ENCODE measurements at places on chromosomes 3 and 15.

DNA sequence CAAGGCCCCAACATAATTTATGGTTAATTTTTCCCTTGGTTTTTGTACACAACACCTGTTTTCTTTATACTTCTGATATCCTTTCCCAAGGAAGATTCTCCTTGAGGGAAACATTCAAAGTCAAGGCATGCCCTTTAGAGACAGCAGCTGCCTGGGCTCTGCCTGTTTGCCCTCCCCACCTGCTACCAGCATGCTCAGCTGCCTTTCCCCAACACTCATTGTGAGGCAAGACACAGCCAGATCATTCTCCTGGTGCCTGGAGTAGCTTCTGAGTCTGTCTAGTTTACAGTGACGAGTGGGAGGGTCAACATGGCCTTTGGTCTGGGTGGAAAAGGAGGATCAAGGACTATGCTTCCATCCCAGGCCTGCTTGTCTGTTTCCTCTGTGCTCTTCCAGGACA lies 132.5 kb downstream of the EPHB1 start:
- no peak for DNase-seq

- no peak for DNase-seq
Observed at GRCh38 chr15:63236272-63236671, 41.1 kb upstream of the APH1B start.

GRCh38 chr3:30078736-30079135 lies 527.7 kb upstream of the TGFBR2 start:
- no peak for DNase-seq

GRCh38 chr3:10006048-10006761 lies 19.6 kb upstream of the EMC3 start:
- DNase-seq, result no peak

GRCh38 chr3:175896655-175897054 lies 1037.5 kb downstream of the NAALADL2 start:
- DNase-seq, result no peak

DNA sequence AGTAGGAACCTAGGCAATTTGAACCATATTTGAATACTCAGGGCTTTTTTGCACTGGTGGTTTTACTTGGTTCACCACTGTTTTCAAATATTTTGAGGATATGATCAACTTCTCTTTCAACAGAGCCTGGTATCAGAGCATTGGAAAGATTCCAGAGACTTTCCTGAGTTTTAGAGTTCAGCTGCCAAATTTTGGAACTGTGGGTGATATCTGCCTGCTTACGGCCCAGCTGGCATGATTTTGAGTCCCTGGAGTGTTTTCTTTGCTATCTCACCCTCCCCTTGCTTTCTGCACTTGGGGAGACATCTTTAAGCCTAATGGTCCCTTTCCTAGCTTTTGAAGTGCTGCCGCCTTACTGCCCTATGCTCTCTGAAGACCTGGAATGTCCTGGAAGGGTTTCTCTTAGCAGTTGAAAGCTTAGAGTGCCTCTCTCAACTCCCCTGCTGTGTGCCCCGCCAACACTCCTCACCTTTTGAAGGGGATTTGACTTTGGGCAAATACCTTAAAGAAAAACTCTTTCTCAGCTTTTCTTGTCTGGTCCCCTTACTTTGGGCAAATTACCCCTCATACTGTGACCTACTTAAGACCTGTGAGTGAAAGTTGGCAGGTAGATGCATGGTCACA lies 539.1 kb downstream of the MFSD1 start:
- DNase-seq, result no peak

DNA sequence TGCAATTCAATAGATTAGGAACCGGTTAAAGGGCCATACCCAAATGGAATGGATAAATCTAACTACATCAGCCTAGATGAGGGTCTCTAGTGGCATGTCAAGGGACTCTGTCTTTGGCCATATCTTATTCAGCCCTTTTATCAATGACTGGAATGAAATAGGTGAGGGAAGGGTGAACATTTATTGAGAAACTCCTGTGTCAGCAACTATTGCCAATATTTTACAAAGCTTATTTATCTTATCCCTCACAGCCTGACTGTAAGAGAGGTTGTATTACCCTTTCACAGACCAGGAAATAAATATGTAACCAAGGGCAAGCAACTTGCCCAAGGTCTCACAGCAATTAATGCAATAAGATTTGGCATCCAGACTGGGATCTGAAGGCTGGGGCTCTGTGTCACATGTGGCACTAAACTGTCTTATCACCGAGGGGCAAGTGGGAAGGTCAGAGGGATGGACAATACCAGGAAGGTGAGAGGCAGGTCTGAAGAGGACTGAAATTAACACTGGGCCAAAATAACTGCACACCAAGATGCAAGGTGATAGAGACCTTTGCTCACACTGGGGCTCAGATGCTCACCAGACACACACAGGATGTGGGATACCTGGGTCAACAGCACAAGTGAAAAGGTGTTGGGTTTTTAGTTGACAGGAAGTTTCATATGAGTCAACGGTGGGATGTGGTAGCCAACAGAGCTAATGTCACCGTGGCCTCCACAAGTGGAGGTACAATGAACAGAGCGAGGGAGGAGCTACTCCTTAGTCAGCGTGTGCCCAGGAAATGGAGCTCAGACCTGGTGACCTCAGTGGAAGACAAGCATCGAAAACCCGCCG lies 261.3 kb downstream of the RPLP1 start:
- DNase-seq, result no peak

GRCh38 chr15:40906991-40907802 lies 12.9 kb downstream of the VPS18 start:
- no peak for DNase-seq

DNA sequence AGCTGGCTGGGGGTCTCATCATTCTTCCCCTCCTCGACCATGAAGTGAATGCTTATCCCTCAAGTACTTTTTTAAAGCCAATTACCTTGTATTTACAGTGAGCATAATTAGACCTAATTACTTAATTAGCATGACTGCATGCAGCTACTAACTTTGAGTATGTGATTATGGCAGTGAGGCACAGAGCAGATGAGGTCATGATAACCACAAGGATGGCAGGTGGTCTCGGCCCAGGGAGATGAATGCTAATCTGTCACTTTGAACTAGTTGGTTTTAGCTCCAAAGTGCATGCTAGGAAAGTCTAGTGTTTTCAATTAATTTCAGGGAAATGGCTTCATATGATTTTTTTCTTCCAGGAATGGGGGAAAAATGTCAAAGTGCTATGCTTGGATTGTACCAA lies 233.8 kb downstream of the NTRK3 start:
- DNase-seq, result no peak

DNA sequence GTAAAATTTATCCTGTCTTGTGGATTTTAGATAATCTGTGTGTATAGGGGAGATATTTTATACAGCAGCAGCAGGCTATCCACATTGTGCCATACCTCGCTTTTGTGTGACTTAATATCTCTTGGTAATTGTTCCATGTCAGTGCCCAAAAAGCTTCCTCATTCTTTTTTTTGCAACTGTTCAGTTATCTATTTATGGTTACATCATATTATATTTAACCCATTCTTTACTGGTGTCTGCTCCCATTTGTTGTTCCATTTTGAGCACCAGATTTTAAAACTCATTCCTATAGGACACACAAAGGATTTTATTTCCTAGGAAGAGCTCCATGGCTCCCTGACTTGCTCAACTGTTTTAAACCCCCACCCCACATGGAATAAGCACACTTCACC lies 86.3 kb upstream of the RASGRP1 start:
- no peak for DNase-seq

DNA sequence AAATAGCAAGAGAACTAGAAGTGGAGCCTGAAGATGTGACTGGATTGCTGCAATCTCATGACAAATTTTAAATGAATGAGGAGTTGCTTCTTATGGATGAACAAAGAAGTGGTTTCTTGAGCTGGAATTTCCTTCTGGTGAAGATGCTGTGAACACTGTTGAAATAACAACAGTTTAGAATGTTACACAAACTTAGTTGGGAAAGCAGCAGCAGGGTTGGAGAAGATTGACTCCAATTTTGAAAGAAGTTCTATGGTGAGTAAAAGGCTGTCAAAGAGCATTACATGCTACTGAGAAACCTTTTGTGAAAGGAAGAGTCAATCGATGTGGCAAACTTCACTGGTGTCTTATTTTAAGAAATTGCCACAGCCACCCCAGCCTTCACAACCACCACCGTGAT lies 220.9 kb upstream of the LRRFIP2 start:
- DNase-seq, result no peak

DNA sequence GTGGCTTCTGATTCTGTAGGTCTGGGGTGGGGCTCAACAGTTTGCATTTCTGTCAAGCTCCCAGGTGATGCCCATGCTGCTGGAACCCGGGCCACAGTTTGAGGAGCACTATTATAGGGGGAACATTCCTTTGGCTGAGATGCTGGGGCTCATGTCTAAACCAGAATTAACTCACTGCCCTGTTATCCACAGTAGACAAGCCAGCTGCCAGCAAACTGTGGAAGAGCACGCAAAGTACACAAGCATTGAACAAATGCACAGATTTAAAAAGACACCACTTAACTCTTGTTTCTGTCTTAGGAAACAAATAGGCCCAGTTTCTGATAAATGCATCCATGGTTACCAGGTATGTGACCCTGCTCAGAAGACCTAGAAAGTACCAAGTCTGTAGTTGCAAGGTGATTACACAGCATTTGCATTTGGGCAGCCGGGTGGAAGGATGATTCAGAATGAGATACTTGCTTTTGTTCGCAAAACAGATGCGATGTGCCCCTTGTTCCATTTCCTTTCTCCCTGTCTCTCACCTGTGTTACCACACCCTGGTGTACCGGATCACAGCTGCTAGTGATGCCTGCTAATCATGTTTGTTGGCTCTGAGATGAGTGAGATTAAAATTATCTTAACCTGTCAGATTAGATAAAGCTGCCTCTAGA lies 12.4 kb downstream of the GYG1 start:
- no peak for DNase-seq

DNA sequence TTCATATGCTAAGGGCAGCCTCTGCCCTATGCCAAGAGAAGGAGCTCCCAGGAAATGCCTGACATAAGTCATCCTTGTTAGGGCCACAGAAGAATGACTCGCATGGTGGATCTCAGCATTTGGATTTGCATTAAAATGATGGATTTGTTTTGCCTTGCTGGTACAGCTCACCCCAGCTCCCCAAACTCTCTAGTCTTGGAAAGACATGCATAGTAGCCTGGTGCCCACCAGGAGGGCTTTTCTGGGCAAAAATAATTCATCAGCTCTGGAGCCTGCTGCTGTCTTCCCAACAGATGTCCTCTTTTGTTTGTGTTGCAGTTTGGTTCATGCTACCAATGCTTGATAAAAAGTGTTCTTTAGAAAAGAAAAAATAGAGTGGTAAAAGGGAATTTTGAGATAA lies 833.0 kb downstream of the AGBL1 start:
- DNase-seq, result no peak

GRCh38 chr3:63069806-63070475 lies 194.7 kb upstream of the CADPS start:
- no peak for DNase-seq

GRCh38 chr15:68383161-68384074 lies 48.5 kb downstream of the ITGA11 start:
- peak; percentile 38 for DNase-seq

- no peak for DNase-seq
Observed at GRCh38 chr3:158264894-158265293, 155.0 kb downstream of the RSRC1 start.

GRCh38 chr3:98013411-98014267 lies 21.5 kb downstream of the GABRR3 start:
- peak; percentile 4 for DNase-seq

DNA sequence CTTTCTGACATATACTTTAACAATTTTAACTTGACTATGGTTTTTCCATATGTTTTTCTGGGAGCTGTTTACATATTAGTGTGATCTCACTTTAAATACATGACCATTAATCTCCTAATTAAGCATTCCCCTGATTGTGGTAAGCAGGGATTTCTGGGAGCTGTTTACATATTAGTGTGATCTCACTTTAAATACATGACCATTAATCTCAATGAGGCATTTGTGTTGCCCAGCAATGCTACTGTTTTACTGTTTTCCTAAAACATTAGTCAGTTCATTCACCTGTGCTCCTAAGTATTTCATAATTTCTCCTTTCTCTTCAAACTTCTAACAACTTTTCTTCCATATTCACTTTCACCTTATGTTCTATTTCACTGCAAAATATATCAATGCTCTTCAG lies 3.6 kb upstream of the GRAMD1C start:
- no peak for DNase-seq

- DNase-seq, result no peak
Observed at GRCh38 chr3:120090422-120090821, 3.8 kb downstream of the GSK3B start.

- no peak for DNase-seq
Observed at GRCh38 chr3:5442106-5442785, 254.7 kb downstream of the EDEM1 start.

DNA sequence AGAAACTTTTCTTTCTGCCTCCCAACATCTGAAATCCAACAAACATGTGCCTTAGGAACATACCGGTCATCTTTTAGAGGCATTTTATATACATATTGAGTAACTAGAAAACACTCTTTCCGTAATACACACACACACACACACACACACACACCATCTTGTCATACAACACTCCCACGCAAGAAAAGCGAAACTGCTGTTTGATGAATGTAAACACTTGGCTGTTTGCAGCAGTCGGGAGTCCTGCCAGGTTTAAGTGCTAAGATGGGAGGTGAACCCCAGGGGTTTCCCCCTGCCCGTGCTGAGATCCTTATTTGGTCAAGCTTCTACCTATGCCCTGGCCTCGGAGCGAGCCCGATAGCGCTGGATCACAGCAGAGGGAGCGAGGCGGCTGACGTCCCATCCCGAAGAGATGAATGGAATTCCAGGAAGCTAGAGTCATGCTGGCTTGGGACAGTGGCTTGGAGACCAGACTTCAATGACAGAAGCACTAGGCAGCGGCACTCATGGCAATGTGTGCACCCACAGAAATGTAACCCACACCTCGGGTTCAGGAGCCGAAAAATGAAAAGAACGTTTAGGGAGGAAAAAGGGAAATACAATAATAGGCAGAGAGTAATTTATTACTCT lies 1.3 kb upstream of the THBS1 start:
- peak; percentile 92 for DNase-seq

GRCh38 chr15:51307811-51308210 lies 30.6 kb downstream of the CYP19A1 start:
- no peak for DNase-seq

DNA sequence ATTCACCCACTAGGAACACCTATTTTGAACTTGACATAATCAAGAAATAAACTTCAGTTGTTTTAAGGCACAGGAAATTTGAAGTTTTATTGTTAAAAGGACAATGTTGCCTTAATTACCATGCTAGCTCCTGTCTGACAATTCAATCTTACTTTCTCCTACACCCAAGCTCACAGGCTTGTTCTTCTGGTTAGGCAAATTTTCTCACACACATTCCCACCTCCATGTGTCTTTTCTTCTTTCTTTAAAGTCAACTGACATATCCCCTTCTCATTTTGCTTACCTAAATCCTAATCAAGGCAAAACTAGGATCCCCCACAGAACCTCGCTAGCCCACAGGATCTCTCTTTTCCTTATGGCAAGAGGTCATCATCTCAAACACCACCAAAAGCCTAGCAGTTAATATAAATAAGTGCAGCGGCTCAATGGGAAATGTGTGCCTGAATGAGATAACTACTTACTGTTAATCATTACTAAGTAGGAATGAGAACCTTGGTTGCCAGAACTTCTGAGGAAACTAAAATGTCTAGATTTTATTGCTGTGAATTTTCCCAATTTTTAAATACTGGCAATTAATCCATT lies 189.3 kb downstream of the PLCH1 start:
- no peak for DNase-seq

- DNase-seq, result no peak
Observed at GRCh38 chr3:11982341-11982941, 21.7 kb upstream of the SYN2 start.

- DNase-seq, result no peak
Observed at GRCh38 chr3:24258727-24259600, 235.7 kb downstream of the THRB start.

GRCh38 chr3:147886879-147887278 lies 477.7 kb downstream of the ZIC1 start:
- no peak for DNase-seq

All from HFFc6 (cell line).